ENCODE measurements at places on chromosomes 1 and 21.

DNA sequence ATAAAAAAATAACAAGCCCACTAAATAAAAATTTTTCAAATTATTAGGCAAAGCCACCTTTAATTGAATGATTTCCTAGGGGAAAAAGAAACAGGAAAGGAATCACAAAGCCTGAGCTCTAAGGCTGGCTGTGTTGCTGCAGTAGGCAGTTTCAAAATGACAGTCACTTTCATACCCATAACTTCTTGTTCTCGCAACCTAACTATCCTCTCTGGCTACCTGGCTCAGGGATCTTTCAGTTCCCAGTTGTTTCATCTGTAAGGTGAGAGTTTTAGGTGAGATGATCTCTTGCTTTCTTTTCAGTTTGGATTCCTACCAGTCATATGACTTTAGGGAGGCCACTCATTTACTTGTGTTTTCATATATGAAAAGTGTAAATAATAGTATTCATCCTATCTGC lies 226.1 kb downstream of the ASTN1 start:
- no peak for DNase-seq

- DNase-seq: no peak
These were observed 57.3 kb downstream of the SDC3 start for GRCh38 chr1:30851286-30851685.

DNA sequence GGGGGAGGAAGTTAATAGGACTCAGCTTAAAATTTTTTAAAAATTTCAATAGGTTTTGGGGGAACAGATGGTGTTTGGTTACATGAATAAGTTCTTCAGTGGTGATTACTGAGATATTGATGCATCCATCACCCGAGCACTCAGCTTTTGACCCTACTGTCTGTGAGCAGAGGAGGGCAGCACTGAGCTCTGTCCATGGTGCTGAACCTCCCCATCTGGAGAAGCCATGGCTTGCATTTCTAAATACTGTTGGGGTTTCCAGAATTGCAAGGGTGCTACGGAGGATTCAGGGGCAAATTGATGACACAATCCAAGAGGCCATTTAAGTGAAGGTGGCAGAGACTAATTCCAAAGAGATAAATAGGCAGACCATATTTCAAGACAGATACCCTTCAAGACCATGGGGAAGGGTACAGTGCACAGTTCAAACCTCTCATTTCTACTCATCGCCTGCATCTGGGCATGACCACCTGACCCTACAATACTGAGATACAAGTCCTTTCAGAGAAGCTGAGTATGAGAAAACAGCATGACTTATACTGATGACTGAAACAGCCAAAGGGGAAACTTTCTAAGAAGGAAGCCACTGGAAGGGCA lies 17.2 kb downstream of the SYT2 start:
- peak; percentile 45 for DNase-seq

GRCh38 chr1:50936321-50936720 lies 23.7 kb downstream of the FAF1 start:
- DNase-seq: no peak

- no peak for DNase-seq
These were observed 30.7 kb downstream of the TNFRSF1B start for GRCh38 chr1:12197483-12197880.

- DNase-seq: no peak
These were observed 26.7 kb upstream of the LIN9 start for GRCh38 chr1:226335661-226336060.
